ENCODE measurements at places on chromosomes 11 and 22. TPM values are rescaled to one million over a fixed set of nuclear protein-coding genes. Genes with fewer than 3 reads are reported as not detected.

DNA sequence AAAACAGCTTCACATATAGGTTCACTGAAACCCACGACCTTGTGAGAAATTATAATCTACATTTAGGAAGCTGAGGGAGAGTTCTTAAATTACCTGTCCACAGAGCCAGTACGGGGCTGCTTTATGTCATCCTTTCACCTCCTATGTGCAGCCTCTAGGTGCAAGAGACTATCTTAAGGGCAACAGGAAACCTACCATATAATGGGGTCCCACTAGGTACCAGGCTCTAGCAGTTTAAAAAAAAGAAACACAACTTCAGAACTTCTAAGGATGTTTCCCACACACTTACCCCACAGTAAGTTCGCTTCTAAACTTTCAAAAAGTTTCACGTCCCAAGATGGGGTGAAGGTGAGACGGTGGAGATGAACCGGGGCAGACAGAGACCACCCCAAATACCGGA lies 573 bp downstream of the STK33 start:
- no peaks in the 10 kb centered on the region for H3K36me3 ChIP-seq
- peaks cover 4% of the 10 kb centered on the region for H3K4me1 ChIP-seq
- no peak for DNase-seq
- H3K27ac ChIP-seq: no peak overlapping the region
- no peaks in the 10 kb centered on the region for H3K27me3 ChIP-seq

DNA sequence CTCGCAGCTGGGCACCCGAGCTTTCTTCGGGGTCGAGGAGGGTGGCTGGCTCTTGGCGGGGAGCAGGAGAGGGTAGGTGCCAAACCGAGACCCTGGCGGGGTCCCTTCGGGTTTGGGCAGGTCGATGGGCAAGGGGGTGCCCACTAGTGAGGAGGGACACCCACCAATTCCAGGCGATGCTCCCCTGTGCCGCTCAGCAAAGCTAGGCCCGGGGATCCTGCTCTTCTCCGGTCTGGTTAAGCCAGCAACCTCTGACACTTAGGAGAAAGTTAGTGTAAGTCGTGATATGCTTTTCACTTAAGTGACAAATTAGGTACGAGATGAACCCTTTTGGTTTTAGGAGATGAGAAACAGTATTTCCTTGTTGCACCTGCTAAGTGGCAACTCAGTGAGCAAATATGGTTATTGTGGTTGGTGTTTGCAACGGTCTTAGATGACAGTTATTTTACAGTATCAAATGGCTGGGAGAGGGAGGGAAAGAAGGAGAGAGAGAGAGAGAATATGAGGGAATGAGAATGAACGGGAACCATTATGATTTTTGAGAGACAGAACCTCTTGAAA lies 565 bp downstream of the NUCB2 start:
- H3K27me3 ChIP-seq: no peaks in the 10 kb centered on the region
- peak overlapping the region; percentile 97 for H3K27ac ChIP-seq
- H3K4me1 ChIP-seq: peaks cover 57% of the 10 kb centered on the region
- H3K36me3 ChIP-seq: no peaks in the 10 kb centered on the region
- DNase-seq: no peak

DNA sequence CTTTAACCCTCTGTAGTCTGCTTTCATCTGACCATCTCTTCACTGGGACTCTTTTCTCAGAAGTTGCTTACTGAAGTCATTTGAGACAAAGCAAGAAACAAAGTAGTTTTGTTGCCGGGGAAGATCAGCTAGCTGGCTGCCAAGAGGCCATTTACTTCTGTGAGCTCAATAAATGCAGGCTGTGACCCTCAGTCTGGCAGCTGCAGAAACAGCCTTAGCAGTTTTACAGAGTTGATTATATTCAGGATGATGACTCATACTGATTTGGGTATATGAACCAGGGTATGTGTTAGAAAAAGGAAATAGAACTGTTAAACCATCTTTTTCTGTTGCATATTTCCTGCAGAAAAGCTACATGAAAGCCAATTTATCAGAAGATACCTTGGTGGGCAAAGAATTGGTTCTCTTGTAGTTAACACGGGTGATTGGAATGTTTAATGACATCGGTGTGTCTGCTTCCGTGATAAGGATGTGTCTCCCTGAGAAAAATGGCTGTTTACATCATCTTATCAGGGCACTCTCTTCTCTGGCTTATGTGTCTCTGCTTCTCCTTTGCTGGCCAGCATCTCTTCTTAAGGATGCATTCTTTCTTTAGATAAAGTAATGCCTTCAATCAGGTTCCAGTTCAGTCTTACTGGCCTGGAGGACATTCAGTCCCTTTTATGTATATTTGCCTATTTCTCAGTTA lies 18.5 kb downstream of the FIBIN start:
- H3K27me3 ChIP-seq: no peaks in the 10 kb centered on the region
- H3K27ac ChIP-seq: no peak overlapping the region
- H3K4me3 ChIP-seq: no peak overlapping the region
- H3K4me1 ChIP-seq: no peaks in the 10 kb centered on the region

DNA sequence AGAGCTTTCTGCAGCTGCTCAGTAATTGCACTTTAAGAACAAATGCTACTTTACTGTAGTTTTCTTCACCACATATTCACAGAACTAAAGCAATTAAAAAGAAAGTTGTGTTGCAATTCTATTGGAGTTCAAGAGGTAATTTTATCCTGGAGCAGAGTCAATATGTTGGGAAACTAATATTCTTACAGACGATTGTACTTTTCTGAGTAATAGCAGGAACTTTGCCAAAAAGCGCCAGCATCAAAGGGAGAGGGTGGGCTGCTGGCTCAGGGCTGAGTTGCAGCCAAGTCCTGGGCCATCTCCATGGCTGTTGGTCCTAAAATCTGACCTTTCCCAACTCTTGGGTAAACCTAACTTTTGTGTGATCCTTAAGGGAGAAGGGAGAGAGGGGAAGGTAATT lies 73.6 kb upstream of the MYO18B start:
- no peak overlapping the region for H3K4me3 ChIP-seq
- no peaks in the 10 kb centered on the region for H3K27me3 ChIP-seq
- no peak overlapping the region for H3K27ac ChIP-seq
- no peaks in the 10 kb centered on the region for H3K4me1 ChIP-seq
- DNase-seq: no peak
- peaks cover 12% of the 10 kb centered on the region for H3K36me3 ChIP-seq

GRCh38 chr11:27158456-27159334 lies 118.1 kb downstream of the BBOX1 start:
- no peaks in the 10 kb centered on the region for H3K27me3 ChIP-seq
- no peaks in the 10 kb centered on the region for H3K36me3 ChIP-seq
- DNase-seq: no peak
- H3K27ac ChIP-seq: no peak overlapping the region
- H3K4me3 ChIP-seq: no peak overlapping the region

DNA sequence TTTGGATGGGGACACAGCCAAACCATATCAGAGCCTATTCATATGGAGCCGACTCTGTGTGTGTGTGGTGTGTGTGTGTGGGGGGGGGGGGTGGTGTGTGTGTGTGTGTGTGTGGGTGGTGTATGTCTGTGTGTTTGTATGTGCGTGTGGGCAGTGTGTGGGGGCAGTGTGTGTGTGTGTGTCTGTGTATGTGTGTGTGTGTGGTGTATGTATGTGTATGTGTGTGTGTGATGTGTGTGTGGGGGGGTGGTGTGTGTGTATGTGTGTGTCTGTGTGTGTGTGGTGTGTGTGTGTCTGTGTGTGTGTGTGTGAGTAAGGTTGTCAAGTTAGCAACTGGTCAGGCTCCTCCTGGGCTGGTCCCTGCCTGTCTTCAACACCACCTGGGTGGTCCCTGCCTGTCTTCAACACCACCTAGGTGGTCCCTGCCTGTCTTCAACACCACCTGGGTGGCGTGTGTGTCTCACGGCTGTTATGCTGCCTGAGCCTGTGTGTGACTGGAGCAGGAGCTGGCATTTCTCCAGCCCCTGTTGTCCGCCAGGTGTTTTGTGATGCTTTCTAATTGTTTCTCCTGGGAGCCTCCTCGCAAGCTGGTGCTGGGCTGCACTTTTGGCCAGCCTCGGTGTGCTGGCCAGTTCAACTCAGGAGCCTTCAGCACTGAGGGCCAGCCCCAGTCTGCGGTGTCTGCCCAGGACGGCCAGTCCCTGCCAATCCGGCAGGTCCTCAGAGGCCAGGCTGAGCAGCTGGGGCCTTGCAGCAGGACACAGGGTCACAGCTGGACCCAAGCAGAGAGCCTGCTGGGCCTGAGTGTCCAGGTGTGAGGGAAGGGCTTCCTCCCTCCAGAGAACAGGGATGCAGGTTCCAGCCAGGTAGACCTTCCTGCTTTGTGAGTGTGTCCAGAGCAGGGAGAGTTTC lies 21.5 kb upstream of the PVALB start:
- no peaks in the 10 kb centered on the region for H3K36me3 ChIP-seq
- peaks cover 3% of the 10 kb centered on the region for H3K27me3 ChIP-seq
- DNase-seq: no peak
- no peaks in the 10 kb centered on the region for H3K4me1 ChIP-seq
- no peak overlapping the region for H3K4me3 ChIP-seq
- no peak overlapping the region for H3K27ac ChIP-seq

- no peaks in the 10 kb centered on the region for H3K36me3 ChIP-seq
- H3K27me3 ChIP-seq: no peaks in the 10 kb centered on the region
- DNase-seq: no peak
- no peak overlapping the region for H3K4me3 ChIP-seq
Observed at GRCh38 chr22:19321757-19322156, 30.2 kb upstream of the CLTCL1 start.

DNA sequence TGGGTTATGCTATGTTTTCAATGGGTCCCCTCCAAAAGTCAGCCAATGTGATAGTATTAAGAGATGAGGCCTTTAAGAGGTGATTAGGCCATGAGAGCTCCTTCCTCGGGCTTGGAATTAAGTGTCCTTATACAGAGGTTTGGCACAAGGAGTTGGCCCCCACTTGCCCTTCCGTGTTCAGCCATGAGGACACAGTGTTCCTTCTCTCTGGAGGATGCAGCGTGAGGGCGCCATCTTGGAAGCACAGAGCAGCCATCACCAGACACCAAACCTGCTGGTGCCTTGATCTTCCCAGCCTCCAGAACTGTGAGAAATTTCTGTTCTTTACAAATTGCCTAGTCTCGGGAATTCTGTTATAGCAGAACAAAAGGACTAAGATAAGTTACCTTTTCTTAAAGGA lies 26.9 kb downstream of the POU2AF3 start:
- H3K36me3 ChIP-seq: no peaks in the 10 kb centered on the region
- H3K27ac ChIP-seq: no peak overlapping the region
- H3K4me3 ChIP-seq: no peak overlapping the region
- no peaks in the 10 kb centered on the region for H3K4me1 ChIP-seq

GRCh38 chr11:763549-764321 lies 13.6 kb downstream of the GATD1 start:
- no peaks in the 10 kb centered on the region for H3K27me3 ChIP-seq
- no peak overlapping the region for H3K4me3 ChIP-seq
- no peak for DNase-seq
- no peaks in the 10 kb centered on the region for H3K4me1 ChIP-seq
- H3K36me3 ChIP-seq: peaks cover 79% of the 10 kb centered on the region
- peak overlapping the region; percentile 2 for H3K27ac ChIP-seq

DNA sequence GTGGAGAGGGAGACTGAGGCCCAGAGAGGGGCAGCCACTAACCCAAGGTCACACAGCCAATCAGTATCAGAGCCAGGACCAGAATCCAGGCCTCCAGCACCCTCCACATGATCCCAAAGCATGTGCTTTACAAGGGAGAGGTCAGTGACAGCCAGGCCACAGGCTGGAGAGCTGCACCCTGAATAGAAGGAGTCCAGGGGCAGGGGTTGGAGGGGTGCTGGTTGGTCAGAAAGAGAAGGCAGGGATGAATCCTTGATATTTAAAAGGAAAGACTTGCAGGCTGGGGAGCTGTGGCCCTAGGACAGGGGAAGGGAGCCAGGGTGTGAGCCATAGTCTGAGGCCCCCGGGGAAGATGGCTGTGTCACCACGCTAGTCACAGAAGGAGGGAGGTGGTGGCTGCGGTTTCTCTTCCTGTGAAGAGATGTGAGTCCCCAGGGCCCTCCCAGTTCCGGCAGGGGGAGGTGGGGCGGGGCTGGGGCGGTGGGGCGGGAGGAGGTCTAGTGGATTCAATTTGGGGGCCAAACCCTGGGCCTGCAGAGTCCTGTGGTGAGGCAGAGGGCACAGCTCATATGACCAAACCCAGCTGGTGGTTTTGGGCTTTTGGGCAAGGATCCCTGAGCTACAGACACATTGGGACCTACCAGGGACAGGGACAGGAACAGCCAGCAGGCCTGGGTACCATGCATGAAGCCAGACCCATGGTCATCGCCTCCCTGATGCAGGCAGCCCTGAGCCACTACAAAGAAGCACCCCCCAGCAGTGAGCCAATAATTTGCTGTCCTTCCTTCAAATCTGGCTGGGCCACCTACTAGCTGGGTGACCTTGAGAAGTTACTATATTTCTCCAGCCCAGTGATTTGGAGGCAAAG lies 14.0 kb downstream of the RAC2 start:
- H3K4me1 ChIP-seq: peaks cover 93% of the 10 kb centered on the region
- no peaks in the 10 kb centered on the region for H3K27me3 ChIP-seq
- H3K36me3 ChIP-seq: peaks cover 90% of the 10 kb centered on the region
- H3K27ac ChIP-seq: peak overlapping the region; percentile 97
- DNase-seq: no peak
- peak overlapping the region; percentile 46 for H3K4me3 ChIP-seq

DNA sequence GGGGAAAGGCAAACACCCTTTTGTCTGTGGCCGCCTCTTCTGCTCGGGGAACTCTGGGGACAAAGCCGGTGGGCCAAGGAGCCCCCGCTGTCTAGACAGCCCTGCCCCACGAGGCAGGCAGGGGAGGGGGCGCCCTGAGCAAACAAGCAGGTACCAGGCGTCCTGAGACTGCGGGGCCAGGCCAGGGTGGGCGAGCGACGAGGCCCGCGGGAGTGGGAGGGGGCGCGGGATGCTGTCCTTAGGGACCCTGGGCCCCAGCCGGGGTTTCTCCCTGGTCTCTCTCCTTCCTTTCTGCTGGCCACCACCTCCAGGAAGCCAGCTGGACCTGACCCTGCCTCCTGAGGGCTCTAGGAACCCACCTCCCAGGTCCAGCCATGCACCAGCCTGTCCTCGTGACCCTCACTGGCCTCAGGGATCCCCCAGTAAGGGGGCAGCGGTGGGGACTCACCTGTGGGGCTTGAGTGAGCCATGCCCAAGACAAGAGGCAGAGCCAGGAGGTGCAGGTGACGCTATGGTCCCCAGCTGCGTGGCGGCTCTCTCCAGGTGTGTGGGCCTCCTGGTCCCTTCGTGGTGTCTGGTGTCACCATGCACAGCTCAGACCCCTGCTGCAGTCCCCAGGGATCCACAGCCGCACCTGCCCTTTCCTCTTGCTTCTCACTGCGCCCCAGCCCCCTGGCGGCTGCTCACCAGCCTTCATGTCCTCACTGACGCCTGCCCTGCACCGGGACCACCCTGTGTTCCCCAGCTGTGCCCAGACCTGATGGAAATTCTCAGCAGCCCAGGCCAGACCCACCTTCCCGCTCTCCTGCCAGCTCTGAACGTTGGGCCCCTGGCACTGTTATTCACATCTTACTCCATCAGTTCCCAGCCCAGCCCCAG lies 26.5 kb upstream of the MUC5AC start:
- no peak for DNase-seq
- H3K36me3 ChIP-seq: no peaks in the 10 kb centered on the region
- H3K4me1 ChIP-seq: no peaks in the 10 kb centered on the region

FBXO7 gene
- 100 TPM for total RNA-seq

RAB38 gene
- 9.9 TPM for total RNA-seq

ADM gene
- total RNA-seq: 4.7 TPM

THRSP gene
- not detected for total RNA-seq

CHADL gene
- total RNA-seq: 1.7 TPM

Data from thymus (tissue), 14 donors.